ENCODE measurements at places on chromosomes 12 and 14.

- no peak for DNase-seq
These were observed 703.6 kb upstream of the FLRT2 start for GRCh38 chr14:84826294-84826693.

GRCh38 chr12:69383074-69383473, 23.5 kb downstream of the YEATS4 start:
- no peak for DNase-seq

DNA sequence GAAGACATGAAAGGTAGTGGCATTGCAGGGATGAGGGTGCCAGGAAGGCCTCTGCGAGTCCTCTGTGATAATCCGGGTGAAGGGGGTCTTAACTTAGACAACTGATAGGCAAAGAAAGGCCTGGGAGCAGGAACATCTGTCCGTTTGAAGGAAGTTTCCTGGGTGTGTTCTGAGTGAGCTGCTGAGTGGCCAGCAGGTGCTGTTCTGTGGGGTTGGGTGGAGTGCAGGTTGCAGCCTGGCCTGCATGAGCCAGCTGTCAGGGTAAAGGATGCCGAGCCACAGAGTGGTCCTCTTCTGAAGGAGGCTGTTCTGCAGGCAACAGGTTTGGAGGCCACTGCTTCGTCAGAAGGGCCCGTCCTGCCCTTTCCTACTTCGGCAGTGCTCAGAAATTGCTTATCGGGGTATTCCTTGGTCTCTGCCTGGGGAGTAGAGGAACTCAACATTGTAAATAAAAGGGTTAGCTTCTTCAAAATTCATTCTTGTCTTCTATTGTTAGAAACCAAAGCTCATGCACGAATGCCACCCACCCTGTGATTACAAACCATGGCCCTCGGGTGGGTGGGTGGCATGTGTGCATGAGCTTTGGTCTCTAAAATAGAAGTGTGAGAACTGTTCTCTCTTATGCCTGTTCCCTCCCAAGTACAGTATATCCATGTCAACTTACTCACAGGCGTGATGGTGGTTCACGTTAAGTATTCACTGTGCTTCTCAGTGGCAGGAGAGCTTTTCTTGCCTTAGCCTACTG, 118.9 kb downstream of the CHST11 start:
- DNase-seq = no peak

GRCh38 chr14:103699901-103700752, 15.1 kb downstream of the XRCC3 start:
- DNase-seq = no peak

DNA sequence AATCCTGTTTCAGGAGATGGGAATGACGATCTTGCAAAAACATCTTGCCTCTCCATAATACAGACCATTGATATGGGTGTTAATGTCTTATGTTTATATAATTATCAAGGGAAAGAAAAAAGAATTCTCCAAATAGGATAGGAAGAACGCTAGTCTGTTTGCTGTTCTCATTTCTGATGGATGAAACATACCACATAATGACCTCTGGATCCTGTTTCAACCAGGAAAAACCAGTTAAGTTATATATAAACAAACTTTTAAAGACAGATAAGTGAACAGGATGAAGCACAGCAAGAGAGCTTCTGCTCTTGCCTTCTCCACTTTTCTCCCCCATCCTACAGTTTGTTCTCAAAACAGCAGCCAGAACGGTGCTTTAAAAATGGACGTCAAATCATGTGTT, 27.8 kb downstream of the COQ6 start:
- DNase-seq = no peak

DNA sequence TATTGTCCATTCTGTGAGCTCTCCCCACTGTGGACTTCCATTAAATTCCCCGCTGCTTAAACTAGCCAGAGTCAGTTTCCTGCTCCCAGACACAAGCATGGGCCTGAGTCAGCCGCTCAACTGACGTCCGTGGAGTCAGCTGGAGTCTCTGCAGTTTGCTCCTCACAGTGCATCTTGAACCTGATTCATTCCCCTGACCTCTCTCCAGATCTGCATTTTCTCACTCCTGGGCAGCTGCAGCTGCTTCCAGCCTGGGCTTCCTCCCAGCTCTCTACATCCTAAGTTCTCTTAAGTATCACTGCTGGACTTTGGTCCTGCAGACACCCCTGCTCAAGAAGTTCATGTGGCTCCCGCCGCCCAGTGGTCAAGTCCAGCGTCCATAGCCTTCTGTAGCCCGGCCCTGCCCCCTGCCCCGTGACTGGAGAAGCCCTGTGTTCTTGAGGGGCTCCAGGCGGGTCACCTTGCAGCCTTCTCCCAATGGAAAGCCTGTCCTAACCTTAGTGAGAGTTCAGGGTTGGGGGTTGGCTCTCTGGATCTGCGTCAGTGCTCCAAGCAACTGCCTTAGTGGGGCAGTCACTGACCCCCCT, 20.0 kb downstream of the NFKBIA start:
- DNase-seq = no peak

DNA sequence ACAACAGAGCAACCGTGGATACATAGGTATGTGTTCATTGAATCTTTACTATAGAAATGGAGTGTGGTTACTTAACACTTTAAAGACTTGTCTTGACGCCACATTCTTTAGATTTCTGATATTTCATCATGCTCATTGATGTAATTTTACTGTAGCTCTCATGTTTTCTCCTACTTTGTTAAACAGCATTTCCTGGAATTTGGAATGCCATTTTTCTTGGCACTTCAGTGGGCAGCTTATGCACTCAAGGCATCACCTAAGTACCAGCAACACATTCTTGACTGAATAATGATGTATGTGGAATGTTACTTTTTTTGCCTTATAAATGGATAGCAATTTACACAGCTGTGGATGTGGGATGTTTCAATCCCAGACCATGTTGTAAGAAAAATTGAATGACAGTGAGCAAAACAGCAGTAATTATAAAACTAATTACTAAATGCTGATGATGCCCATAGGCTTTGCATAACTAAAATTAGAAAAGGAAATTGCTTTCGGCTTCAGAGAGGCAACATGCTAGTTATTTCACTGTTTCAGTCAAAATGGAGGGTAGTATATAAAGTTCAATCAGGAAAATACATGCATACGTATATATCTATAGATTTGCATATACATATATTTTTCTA, 298.5 kb downstream of the NPAS3 start:
- DNase-seq = no peak

DNA sequence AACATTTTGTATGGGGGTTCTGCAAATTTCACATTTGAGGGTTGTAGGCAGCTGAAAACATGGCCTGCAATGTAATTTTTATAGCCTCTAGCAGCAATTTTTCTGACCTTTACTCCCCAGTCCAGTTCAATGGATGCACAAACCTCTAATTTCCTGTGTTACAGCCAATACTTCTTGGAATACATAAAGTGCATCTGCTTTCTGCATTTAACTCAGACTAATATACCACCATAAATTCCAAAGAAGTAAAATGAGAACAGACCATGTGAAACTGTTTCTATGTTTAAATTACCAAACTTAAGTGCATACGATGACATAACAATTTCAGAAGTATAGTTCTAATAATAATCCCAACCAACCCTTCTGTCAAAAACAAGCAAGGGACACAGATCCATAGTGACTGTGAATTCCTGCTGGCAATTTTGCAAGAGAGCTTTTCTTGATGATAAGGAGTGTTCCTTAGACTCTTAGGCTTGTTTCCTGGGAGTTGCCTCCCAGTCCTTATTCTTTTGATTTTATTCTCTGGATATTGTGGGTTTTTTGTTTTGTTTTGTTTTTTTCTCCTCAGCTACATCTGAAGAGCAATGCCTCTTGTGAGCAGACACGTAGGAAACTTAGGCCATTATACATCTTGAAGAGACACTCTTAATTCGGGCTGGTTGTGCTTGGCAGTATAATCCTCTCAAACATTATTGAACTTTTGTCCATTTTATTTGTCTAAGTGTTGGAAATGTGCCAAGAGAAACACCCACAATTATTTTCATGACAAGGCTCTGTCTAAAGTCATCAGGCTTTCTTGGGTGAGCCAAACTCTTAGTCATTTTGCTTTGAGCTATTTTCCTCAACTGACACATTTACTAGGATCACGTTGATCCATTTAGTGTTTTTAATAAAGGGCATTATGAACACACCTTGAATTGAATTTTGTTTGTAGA, 51.3 kb upstream of the RERGL start:
- DNase-seq = peak; percentile 32

GRCh38 chr14:63840981-63841380, 11.8 kb upstream of the SYNE2 start:
- DNase-seq = no peak

GRCh38 chr14:93006567-93007051, 83.7 kb downstream of the CHGA start:
- DNase-seq = peak; percentile 59

- no peak for DNase-seq
These were observed 283.9 kb downstream of the TMTC2 start for GRCh38 chr12:82970614-82971013.

DNA sequence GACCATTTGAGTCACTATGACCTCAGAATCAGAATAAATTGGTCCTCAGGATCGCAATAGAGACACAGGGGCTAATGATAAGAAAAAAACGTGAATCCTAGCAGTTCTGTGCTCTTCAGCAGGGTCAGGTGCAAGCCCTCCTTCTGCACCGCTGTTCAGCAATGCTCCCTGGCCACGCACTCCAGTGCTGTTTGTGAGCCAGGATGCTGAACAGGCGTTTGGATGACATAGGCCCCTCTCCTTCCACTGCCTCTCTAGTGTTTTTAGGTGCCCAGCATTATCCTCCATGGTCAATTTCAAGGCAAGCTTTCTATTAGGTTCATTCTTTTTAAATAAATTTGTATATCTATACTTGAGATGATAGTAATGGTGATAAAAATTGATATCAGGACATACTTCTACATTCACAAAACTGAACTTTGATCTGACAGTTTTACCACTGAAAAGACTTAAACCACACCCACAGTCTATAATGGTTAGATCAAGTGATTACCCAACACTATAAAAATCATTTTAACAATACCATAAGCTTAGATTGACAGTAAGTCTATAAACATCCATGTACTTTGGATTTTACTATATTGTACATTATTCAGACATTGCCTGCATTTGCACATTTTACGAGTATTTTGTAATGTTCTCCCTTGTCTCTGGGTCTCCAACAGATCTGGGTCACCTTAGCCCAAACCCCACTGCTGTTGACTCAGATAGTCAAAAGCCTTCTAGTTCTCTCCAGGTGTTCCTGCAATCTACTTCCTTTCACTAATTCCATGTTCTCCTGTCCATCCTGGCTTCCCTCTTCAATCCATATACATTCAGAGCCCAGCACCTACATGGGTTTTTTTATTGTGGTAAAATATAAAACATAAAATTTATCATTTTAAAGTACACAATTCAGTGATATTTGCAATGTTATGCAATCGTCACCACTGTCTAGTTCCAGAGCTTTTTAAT, 114.9 kb upstream of the COCH start:
- DNase-seq = no peak

DNA sequence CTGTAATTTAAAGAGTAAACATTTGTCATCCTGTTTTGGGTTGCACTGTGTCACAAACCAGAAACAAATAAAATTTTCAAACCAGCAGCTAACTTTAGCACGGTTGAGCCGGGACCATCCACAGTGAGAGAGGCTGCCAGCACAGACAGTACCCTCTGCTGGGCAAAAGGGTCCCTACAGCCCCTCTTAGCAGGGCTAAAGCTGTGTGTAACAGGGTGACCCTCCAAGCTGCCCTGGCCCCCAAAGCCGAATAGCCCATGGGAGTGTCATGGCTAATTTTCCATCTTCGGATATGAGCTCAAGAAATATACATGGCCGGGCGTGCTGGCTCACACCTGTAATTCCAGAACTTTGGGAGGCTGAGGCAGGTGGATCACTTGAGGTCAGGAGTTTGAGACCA, 157.1 kb upstream of the GRIN2B start:
- no peak for DNase-seq

DNA sequence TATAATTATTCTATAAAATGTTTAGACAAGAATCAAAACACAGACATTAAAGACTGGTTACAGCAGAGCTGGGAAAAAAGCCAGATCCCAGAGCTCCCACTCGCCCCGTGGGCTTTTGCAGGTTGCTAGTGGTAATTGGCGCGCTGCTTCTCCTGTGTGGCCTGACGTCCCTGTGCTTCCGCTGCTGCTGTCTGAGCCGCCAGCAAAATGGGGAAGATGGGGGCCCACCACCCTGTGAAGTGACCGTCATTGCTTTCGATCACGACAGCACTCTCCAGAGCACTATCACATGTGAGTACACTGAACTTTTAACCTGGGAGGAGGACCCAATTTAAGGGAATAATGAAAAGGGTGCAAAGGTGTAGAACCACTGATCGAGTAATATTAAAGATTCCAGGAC, 7.5 kb downstream of the TMEM52B start:
- peak; percentile 16 for DNase-seq

GRCh38 chr14:64673748-64674147, 30.5 kb upstream of the PLEKHG3 start:
- no peak for DNase-seq

- no peak for DNase-seq
These were observed 1.8 kb downstream of the IGF1 start for GRCh38 chr12:102478405-102479098.

DNA sequence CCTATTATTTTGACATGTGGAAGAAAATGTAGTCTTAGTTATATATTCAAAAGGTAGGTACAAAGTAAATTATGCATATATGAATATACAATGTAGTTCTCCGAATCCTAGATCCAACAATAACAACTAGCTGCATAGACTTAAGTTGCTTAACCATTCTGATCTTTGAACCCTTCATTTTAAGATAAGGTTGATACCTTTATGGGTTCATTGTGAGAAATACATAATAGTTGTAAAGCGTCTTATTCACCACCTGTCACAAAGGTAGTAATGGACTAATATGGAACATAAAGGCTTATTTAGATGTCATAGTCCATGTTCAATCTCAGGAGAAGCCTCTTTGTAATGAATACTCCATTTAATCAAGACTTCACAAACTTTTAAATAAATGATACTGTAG, 263.6 kb downstream of the TMTC2 start:
- DNase-seq = no peak

- DNase-seq = no peak
These were observed 154.1 kb downstream of the BTG1 start for GRCh38 chr12:91991399-91992187.

DNA sequence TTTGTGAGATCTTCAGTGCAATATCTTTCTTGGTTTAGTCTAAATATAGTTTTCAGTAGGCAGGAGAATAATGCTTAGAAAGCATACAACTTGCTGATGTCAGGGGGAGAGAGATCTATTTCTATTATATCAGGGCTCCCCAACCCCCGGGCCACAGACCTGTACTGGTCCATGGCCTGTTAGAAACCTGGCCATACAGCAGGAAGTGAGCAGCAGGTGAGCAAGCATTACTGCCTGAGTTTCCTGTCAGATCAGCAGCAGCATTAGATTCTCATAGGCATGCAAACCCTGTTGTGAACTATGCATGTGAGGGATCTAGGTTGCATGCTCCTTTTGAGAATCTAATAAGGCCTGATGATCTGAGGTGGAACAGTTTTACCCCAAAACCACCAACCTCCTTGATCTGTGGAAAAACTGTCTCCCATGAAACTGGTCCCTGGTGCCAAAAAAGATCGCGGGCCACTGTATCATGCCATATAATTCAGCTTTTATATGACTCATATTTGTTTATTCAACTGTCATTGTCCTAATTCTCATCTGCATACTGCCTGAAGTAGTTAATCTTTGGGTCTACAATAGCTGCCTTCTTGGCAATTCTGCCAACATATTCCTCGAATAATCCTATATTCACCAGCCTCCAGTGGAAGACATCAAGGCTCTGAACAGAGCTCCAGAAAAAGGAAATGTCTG, 163.6 kb upstream of the DYRK2 start:
- no peak for DNase-seq

Data from spinal cord (tissue), 10 donors.